ENCODE measurements at places on chromosomes 3 and 15.

- no peaks in the 10 kb centered on the region for H3K27me3 ChIP-seq
- no peaks in the 10 kb centered on the region for H3K4me1 ChIP-seq
- no peak overlapping the region for H3K27ac ChIP-seq
- peak; percentile 52 for DNase-seq
Measured at GRCh38 chr3:25831578-25831977, 41.7 kb downstream of the OXSM start.

GRCh38 chr3:120449251-120449650 is 1.5 kb downstream of the FSTL1 start:
- peak overlapping the region; percentile 84 for H3K27ac ChIP-seq
- peak; percentile 85 for DNase-seq
- H3K4me3 ChIP-seq, result peak overlapping the region; percentile 81
- H3K4me1 ChIP-seq, result peaks cover 40% of the 10 kb centered on the region

DNA sequence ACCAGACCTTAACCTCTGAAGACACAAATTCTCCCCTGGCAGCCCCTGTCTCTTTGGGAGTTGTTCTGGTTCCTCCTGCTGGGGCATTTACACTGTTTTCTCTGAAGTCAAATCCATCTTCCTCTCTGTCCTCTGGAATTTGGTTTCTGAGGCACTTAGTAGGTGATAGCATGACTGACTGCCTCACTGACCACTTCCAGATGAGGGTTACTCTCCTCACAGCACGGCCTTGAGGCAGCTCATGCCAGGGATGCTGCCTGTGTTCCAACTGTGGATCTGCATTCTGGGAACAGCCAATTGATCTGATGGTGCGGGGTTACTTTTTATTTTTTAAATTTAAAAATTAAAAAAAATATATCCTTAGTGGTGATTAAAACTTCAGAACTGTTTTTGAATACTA is 140.9 kb upstream of the ROPN1 start:
- no peaks in the 10 kb centered on the region for H3K27me3 ChIP-seq
- DNase-seq, result no peak
- H3K27ac ChIP-seq, result no peak overlapping the region
- H3K4me3 ChIP-seq, result no peak overlapping the region

- no peak overlapping the region for H3K27ac ChIP-seq
- H3K27me3 ChIP-seq, result no peaks in the 10 kb centered on the region
- no peaks in the 10 kb centered on the region for H3K4me1 ChIP-seq
- DNase-seq, result no peak
Measured at GRCh38 chr3:5799398-5799797, 611.9 kb downstream of the EDEM1 start.

Data from GM23248 (cell line).